SJCRH30 (cell line): ENCODE measurements at places on chromosomes 5 and 9.

DNA sequence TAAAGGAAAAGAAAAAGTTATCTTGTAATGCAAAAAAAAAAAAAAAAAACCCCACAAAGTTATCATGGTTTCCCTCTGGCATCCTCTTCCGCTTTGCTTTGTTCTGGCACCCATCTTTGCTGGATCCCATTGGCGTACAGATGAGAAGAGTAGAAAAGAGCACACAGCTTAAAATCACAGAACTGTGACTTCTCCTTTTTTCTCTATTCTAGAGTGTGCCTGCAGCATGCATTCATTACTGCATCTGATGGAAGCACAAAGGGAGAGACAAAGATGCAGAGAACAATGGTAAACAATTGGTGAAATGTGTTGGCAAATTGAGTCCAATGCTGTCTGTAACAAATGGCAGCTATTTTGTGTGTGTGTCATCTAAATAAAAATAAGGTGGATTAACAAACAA is 440.8 kb upstream of the PIK3R1 start:
- DNase-seq = no peak

DNA sequence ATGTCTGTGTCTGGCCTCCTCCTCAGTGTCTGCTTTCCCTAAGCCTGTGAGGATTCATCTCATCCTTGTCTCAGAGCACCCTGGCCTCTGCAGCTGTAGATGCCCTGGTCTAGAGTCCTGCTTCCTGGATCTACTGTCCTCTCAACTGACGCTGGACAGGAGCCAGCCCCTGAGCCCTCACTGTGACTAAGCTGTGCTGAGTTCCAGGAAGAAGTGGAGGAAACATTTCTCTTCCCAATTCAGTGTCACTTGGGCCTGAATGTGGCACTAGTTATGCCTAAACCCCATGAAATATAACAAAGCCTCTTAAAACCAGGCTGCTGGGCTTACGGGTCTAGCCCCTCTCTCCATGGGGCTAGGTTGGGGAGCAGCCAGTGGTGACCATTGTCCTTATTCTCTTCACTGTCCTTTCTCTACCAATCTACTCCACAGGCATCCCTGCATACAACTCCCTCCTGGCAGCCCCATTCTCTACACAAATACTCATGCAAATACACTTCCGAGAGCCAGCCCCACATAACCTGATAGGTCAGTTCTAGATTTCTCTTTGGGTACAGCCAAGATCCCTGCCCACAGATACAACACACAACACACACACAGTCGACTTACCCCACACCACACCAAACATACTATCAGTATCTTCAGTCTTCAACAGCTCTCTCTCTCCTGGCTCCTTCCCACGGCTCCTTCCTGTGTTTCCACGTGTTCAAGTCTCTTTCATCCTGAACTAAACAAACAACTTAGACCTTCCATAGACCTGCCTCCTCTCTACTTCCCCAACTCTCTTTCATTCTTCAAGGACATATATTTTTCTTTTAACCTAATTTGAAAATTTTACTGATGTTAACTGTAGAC is 220.8 kb downstream of the SNX18 start:
- peak; percentile 30 for DNase-seq

DNA sequence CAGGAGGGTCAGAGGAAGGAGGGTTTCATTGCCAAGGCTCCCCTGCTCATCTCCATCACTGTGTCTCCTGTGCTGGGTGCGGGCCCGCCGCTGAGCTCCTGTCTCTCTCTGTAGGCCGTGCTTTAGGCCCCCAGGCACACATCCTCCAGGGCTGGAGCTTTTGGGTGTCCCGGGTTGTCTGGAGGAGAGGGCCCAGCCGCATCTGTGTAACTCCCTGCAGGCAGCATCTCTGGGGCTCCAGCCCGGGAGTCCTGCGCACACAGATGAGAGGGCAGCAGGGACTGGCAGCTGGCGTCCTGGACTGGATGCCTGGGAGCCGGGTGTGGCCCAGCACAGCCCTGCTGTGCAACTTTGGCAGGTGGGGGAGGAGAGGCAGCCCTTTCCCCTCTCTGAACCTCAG is 40.2 kb downstream of the LRSAM1 start:
- DNase-seq = no peak

- DNase-seq = no peak
Measured at GRCh38 chr5:137129886-137130680, 369.0 kb downstream of the SPOCK1 start.

GRCh38 chr5:35038891-35039290 is 8.9 kb downstream of the AGXT2 start:
- no peak for DNase-seq

GRCh38 chr5:148248894-148249293 is 10.6 kb downstream of the MARCOL start:
- no peak for DNase-seq

DNA sequence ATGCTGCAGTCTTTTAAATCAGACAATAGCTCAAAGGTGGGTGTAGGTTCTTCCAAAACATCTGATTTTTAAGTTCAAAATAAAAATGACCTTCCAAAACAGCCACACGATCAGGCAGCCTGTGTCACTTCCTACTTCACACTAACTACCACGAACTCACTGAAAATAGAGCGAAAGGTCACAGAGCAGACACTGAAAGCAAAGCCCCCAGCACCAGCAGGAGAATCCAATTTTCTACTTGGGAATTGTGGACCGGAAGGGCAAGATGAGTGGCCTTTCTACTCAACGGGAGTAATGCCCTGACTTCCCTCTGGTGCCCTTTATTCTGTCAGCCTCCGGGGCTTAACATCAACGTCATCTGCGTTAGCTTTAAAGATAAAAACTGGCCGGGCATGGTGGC is 107.8 kb upstream of the FAM120A start:
- no peak for DNase-seq

- no peak for DNase-seq
Measured at GRCh38 chr9:107176436-107177151, 106.5 kb upstream of the RAD23B start.

DNA sequence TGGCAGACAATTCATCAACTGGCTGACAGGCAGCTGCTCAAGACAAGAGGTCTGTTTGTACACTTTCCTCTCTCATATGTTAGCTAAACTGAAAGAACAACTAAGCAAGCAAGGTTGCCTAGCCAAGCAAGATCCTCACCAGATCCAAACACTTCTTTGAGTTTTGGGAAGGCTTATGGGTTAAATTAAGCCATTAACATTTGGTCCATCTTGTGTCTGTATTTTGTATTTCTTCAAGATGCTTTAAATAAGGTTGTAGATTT is 170.4 kb upstream of the RAI14 start:
- DNase-seq = no peak

GRCh38 chr5:155711882-155712281 is 615.1 kb upstream of the SGCD start:
- DNase-seq = no peak

GRCh38 chr9:124315882-124316281 is 58.1 kb downstream of the NEK6 start:
- no peak for DNase-seq

- DNase-seq = no peak
Measured at GRCh38 chr5:144210655-144211054, 40.0 kb downstream of the KCTD16 start.

DNA sequence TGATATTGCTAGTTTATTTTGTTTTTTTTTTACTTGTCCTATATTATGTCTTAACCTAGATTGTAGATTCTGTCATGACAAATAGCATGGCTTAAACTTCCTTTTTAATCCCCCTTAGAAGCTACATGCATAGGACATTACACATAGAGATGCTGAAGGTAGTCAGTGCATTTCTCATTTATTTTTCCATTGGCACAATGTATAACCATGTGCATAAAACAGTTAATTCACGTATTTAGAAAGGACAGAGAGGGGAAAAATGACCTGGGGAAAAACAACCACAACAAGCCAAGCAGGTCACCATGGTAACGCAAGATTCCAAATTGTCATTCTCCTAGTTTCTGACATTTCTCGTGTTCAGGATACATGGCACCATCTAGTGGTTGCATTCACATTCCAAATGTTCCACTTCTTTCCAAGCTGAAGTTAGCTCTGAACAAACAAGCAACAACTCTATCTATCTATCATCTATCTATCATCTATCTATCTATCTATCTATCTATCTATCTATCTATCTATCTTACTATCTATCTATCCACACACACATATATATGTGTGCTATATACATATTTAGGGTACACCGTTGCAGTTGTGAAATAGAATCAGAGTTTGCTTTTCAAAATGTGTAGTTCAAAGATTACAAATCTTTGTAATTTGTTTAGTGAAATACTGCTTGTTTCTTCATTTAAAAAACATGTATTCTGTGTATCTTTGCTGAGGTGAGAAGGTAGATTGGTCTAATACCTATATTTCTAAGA is 487.2 kb upstream of the ST8SIA4 start:
- DNase-seq = peak; percentile 61

GRCh38 chr9:107226421-107226820 is 56.7 kb upstream of the RAD23B start:
- DNase-seq = no peak

DNA sequence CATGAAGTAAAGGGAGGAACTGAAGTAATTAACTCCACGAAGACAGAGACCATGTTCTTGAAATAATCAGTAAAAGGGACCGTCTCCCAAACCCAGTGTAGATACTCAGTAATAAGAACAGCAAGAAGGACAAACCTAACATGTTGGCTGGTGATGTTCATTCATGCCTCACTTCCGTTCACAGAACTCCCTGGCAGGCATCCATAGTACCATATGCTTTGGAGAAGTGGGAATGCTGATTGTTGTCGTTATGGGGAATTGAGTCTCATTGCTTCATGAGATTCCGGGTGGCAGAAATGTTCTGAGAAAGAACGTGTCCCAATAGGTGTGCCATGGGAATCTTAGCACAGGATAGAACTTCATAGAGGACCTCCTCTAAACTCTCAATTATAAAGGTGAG is 452.3 kb downstream of the ZSWIM6 start:
- no peak for DNase-seq

DNA sequence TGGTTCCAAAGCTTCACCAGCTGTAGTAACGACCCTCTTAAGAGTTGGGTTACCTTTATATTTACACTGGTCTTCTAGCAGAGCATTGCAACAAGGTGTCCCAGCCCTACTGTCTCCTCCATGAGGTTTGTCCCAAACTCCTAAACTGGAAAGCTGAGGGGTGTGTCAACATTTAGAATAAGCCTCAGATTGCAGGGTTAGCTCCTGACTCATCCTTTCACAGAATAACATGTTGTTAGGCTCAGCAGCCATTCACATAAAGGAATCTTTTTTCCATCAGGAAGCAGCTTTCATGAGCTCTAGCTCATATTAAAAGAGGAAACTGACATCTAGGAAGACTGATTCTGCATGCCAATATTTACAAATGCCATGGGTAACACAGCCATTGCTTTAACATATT is 238.7 kb downstream of the EFNA5 start:
- peak; percentile 37 for DNase-seq

DNA sequence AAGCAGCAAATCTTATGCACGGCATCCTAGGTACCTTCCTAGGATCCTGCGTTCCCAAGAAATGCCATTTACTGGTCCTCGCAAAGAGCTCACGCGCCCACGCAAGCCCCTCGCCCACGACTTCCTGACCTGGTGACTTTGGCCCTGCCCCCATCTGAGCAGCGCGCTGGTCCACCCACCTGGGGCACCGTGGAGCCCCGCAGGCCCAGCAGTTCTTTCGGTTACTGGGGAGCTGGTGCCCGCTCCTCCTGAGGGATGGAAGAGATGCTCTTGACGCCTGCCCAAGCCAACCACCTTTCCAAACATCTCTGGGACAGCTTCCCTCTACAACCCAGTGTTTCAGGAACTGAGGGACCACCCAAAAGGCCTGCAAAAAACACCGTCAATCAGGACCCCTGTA is 16.7 kb downstream of the EQTN start:
- DNase-seq = no peak

DNA sequence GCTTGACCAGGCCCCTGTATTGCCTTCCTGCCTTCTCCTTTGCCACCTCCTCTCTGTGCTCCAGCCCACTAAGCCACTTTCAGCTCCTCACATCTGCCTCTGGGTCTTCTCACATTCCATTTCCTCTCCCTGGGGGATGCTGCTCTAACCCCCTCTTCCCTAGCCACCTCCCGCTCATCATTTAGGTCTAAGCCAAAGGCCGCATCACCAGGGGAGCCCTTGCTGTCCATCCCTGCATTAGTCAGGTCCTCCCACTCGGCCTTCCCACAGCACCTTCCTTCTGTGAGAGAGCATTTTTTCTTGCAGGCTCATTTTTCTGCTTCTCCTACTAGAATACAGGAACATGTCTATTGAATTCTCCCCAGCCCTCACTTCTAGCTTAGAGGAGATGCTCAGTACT is 72.6 kb upstream of the GALNT10 start:
- DNase-seq = peak; percentile 20

DNA sequence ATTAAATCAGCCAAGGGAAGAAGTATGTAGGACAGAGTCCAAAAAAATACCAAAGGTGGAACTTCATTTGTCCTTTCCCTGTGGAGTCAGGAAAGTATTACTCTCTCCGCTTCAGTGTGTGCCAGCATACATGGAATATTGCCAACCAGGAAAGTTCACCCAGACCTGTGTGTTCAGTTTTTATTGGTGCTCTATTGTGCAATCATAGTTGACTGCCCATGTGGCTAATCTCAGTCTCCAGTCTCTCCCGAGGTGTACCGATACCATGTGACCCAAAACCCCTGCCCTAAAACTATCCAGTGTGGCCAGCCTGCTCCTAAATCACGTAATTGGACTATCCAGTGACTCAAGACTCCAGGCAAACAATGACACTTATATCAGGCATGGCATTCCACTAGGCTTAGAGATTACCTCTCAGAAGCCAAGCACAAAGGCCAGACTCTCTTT is 38.8 kb downstream of the NFX1 start:
- no peak for DNase-seq

DNA sequence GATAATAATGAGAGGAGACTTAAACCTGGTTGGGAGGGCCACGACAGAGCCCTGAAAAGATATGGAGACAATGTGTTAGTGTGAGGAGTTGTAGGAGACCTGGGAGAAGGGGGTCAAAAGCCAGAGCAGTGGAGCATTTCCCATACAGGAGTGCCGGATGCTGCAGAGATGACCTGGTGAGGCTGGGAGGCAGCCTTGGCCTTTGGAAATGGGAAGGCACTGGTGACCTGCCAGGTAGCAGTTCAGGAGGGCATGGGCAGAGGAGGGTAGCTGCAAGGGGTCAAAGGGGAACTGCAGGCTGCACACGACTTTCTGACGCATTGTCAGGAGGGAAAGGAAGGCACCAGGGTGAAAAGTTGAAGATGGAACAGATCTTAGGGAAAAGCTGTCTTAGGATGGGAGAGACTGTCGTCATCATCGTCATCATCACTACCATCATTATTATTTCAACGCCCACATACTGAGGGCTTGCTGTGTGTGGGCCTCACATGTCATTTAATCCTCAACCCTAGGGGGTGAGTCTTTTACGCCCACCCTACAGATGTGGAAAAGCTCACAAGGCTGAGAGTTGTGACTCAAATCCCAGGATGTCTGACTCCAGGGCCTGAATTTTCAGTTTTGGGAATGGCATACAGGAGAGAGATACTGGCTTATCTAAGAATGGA is 13.3 kb downstream of the ARAP3 start:
- DNase-seq = no peak

GRCh38 chr5:102450313-102450990 is 48.3 kb downstream of the SLCO6A1 start:
- peak; percentile 19 for DNase-seq
